ENCODE measurements at places on chromosomes 4 and X.

GRCh38 chr4:24956763-24957162, 43.9 kb upstream of the CCDC149 start:
- DNase-seq = no peak

- DNase-seq = no peak
Measured at GRCh38 chrX:134898440-134898839, 92.4 kb upstream of the SMIM10 start.

DNA sequence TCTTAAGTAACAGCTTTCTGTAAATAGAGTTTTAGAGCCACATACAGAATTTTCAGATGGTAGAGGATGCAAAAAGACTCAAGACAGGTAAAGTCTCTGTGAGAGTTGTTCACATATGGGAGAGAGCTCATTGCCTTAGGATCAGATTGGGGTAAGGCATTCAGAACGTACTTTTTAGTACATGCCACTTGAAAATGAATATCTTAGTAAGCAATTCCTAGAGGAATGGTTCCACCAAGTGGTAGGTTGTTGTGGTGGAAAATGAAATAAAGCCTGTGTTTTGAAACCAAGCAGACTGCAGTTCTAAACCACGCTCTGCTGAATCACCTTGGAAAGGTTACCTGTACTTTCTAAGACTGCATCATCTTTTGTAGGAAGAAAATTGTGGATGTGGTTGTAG, 547.0 kb upstream of the LCORL start:
- DNase-seq = no peak

- no peak for DNase-seq
Measured at GRCh38 chr4:153834901-153835300, 46.0 kb upstream of the SFRP2 start.

DNA sequence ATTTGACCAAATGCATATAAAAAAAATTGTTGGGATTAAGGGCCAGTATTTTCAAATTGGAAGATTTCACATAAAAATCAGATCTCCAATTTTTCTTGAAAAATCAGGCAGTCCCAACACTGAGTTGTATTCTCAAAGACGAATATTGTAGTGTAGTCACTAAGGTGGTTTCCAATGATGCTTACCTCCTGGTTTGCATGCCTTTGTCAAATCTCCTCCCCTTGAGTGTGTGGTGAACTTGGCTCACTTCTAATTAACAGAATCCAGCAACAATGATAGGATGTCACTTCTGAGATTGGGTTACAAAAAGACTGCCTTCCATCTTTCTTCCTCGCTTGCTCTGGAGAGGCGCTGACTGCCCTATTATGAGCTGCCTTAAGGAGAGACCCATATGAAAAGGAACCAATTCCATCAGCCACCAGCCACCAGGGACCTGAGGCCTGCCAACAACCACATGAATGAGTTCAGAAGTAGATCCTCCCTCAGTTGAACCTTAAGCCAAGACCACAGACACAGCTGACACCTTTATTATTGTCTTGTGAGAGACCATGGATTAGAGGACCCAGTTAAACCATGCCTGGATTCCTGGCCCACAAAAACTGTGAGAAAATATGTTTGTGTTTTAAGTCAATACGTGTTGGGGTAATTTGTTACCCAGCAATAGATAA, 31.2 kb upstream of the TSPAN5 start:
- no peak for DNase-seq

- DNase-seq = no peak
Measured at GRCh38 chrX:100935767-100936166, 7.0 kb upstream of the XKRX start.

GRCh38 chr4:79917246-79917645, 155.8 kb downstream of the ANTXR2 start:
- DNase-seq = peak; percentile 53
